Body of pancreas (tissue), 4 donors: ENCODE measurements at places on chromosomes 12 and 14. TPM values are rescaled to one million over a fixed set of nuclear protein-coding genes. Genes with fewer than 3 reads are reported as not detected.
A peak's percentile ranks its signal among the peaks of the same experiment; 100 is the strongest.

- no peak for DNase-seq
These were observed 14.5 kb upstream of the NAV3 start for GRCh38 chr12:77816196-77816595.

NUBPL gene
- total RNA-seq, result 18.5 TPM

DNA sequence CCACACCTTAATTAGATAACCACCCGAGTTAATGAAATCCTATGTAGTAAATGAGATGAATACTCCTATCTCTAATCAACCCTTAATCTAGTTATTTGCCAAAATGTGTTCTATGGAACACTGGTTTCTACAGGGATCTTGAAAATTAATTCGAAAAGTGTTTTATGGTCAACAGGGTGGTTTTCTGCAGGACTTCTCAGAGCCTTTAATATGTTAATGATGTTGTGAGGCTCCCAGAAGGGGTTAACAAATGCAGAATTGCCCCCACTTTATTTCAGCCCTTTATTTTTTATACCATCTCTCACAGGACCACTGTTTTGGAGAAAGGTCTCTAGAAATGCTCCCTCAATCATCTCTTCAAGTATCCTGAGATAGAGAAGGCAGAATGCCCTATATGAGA is 153.1 kb upstream of the RPH3A start:
- DNase-seq, result no peak

DNA sequence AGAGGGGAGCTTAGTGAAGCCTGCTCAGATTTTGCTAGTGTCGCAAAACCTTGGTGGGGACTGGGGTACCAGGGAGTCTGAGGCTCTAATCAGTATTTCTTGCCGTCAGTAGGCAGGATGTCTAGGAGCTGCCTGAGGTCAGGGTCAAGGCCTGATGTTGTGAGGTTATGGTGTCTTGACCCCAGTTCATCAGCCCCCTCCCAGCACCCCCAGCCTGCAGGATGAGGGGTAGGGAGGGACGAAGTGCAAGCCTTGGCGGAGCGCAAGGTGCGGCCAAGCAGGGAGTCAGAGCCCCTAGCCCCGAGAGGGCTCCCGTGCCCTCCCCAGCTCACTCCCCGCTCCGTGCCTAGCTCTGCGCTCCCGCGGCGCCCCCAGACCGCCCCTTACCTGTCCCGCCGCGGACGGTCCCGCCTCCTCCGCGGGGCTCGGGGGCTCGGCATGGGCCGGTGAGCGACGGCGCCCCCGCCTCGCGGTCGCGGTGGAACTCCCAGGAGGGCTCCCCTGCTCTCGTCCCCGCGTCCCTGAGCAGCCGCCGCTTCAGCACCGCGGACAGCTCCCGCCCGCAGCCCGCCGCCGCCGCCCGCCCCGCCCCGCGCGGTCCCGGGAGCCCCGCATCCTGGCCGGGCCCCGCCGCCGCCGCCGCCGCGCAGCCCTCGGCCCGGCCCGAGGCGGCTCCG is 347 bp downstream of the SYNDIG1L start:
- peak; percentile 47 for DNase-seq

DNA sequence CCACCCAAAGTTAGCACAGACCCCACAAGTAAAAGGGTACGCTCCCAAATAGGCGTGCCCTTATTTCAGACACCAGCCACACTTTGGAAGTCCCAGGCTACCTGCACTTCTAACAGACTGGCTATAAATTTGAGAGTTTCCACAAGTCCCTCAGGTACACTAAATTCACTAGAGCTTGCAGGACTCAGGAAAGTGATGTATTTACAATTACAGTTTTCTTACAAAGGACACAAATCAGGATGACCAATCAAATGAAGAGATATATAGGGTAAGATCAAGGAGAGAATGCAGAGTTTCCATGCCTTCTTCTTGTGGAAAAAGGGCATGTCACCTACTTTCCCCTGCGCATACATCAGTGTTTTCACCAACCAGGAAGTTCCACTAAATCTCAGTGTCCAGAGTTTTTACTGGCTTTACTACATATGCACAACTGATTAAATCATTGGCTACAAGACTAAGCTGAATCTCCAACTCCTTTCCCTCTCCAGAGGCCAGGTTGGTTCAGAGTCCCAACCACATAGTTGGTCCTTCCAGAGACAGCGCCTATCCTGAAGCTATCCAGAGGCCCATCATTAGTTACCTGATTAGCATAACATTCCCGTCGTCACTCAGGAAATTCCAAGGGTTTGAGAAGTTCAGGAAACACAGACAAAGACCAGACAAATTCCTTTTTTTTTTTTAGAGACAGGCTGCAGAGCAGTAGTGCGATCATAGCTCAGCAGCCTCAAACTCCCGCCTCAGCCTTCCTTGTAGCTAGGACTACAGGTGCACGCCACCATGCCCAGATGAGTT is 84.2 kb downstream of the DENND5B start:
- DNase-seq, result no peak

CMA1 gene
- not detected for total RNA-seq

- no peak for DNase-seq
These were observed 73.5 kb upstream of the ARHGAP5 start for GRCh38 chr14:32003585-32003984.

SLC38A1 gene
- total RNA-seq, result 18.5 TPM

DNA sequence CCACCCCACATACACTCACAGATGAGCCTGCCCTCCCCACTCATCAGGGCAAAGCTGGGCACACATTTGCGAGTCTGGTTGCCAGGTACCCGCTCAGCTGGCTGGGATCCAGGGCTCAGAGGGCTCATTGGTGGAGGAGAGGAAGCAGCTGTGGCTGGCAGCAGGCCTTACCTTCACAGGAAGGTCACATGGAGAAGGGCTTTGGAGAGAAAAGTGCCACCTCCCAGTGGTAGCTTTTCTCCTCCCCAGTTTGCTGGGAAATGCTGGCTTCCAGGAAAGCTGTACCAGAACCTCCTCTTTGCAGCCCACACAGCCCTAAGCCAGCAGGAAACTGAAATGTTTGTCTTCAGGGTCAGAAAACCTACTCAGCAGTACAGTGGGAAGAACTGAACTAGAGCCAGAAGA is 55.6 kb downstream of the LGMN start:
- peak; percentile 95 for DNase-seq
